Stimulated activated CD4-positive, alpha-beta T cell treated with anti-CD3 and anti-CD28 coated beads, Interleukin-4, amount 100 ng/mL, for 4 hours (primary cell): ENCODE measurements at places on chromosomes 13 and 19.
A peak's percentile ranks its signal among the peaks of the same experiment; 100 is the strongest.

DNA sequence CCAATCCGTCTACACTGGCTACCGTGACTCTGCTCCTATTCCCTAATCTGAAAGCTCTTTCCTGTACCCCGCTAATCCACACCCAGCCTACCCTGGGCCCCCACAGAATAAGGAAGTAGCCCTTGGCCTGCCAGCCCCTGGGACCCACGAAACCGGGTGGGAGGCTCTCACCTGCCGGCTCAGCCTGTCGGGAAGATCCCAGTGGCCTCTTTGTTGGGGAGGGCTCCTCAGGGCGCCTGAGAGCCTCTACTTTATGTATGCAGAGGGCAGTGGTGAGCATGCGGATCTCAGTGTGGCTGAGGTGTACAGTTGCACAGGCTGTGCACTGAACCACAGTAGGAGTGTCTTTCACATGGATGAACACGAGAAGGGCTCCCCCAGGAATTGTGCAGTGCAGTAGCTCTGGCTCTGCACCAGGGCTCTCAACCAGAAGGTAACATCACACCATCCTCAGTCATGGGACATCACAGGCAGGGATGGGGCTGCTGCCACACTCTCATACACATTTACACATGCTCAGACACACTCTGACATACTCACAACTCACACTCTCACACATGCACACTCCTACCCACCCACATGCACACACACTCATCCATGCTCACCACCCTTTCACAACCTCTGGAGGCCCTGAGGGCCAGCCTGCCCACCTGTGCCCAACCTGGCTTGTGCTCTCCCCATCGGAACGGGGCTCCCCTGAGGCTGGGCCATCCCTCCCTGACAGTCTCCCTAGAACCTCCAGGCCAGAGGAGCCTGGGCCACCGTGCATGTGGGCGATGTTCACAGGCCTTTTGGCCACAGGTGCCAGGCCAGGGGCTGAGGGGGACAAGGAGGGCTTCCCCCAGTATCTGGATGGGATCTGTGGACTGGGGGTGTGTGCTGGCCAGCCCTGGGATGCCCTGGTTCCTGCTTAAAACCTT lies 135.0 kb downstream of the URI1 start:
- DNase-seq, result no peak

- DNase-seq, result no peak
Measured at GRCh38 chr13:99379856-99380801, 72.9 kb upstream of the GPR183 start.

DNA sequence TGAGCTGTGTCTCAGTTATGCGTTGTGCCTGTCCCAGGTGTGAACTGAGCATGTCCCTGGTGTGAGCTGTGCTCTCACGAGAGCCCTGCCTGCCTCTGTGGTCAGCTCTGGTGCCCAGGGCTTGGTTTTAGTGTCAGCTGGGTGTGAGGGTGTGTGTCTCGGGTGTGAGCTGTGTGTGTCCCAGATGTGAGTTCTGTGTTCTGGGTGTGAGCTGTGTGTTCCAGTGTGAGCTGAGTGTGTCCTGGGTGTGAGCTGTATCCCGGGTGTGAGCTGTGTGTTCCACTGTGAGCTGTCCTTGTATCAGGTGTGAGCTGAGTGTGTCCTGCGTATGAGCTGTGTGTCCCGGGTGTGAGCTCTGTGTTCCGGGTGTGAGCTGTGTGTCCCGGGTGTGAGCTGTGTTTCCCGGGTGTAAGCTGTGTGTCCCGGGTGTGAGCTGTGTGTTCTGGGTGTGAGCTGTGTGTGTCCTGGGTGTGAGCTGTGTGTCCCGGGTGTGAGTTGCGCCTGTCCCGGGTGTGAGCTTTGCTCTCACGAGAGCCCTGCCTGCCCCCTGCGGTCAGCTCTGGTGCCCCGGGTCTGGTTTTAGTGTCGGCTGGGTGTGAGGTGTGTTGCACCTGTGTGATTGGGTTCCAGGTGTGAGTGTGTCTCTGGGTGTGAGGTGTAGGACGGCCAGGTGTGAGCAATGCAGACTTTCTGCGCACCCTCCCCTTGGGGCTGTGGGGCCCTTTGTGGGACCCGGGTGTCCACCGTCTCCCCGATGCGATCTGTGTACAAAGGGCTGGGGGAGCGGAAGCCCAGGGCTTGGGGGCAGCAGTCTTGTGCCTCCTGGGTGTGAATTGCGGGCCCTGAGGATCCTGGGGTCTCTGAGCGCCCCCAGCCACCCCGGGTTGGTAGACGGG lies 7.1 kb upstream of the PEAK3 start:
- no peak for DNase-seq

DNA sequence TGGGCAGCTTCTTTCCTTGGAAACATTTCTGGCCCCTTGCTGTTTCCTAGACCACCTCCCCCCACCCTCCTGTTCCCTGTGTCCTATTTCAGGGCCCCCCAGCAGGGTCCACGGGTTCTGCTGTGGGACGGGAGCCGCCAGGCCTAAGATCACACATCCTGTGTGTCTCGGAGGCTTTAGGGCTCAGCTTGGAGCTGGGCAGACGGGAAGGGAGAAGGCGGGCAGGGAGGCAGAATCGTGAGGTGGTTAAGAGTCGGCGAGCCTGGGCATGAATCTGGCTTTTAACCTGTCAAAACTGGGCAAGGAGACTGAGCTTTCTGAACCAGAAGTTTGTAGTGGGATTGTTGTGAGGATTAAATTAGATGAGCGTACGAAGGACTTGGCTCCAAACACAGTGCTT lies 4.8 kb downstream of the KCNC3 start:
- no peak for DNase-seq

DNA sequence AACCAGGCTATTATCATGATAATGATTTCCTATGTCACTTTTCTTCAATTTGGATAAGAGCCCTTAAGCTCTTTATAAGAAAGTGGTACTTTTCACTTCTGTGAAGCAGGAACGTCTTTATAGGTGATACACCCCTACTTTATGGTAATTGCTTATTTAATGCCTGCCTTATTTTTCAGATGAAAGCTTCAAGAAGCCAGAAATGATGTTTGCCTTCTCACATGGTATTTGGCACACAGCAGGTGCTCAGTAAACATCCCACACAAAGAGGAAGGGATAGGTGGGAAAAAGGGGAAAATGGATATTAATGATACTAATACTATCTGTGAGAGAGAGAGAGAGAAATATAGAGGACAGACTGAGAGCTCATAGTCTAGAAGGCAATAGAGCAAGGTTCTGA lies 29.0 kb upstream of the WASF3 start:
- no peak for DNase-seq

- peak; percentile 27 for DNase-seq
Measured at GRCh38 chr13:101618440-101619187, 166.1 kb downstream of the ITGBL1 start.

- no peak for DNase-seq
Measured at GRCh38 chr19:39738814-39739213, 985 bp upstream of the CLC start.

DNA sequence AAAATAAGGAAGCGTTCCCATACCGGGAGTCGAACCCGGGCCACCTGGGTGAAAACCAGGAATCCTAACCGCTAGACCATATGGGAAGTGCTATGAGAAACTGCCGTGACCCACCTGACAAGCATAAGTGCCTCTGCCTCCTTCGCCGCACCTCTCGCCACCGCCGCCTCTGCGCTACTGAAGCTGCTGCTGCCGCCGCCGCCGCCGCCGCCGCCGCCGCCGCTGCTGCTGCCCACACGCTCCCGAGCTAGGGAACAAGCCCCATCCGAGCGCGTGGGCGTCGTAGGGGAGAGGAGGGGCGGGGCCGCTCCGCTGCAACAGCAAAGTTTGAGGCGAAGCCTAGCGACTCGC lies 610 bp upstream of the WBP4 start:
- peak; percentile 90 for DNase-seq

- no peak for DNase-seq
Measured at GRCh38 chr19:29773141-29773540, 38.6 kb upstream of the CCNE1 start.
